ENCODE measurements at places on chromosomes 3 and 15. TPM values are rescaled to one million over a fixed set of nuclear protein-coding genes. Genes with fewer than 3 reads are reported as not detected.

TEX9 gene
- 5.5 TPM for total RNA-seq

CD276 gene
- 170 TPM for total RNA-seq

PPARG gene
- total RNA-seq: 45.4 TPM

MED12L gene
- total RNA-seq: 0.44 TPM

TMEM45A gene
- 50.8 TPM for total RNA-seq

SLITRK3 gene
- not detected for total RNA-seq

CAMK2N2 gene
- not detected for total RNA-seq

GOLGA8G gene
- total RNA-seq: not detected

IMPG2 gene
- 0.33 TPM for total RNA-seq

LRRC31 gene
- total RNA-seq: not detected

TGM4 gene
- total RNA-seq: not detected

SLC9C1 gene
- not detected for total RNA-seq

Measured in smooth muscle cell of trachea (primary cell).